ENCODE measurements at places on chromosomes 4 and X. TPM values are rescaled to one million over a fixed set of nuclear protein-coding genes. Genes with fewer than 3 reads are reported as not detected.

GRCh38 chr4:148283665-148284064 is 158.5 kb downstream of the NR3C2 start:
- no peaks in the 10 kb centered on the region for H3K36me3 ChIP-seq
- H3K27me3 ChIP-seq, result no peaks in the 10 kb centered on the region
- no peak overlapping the region for H3K4me3 ChIP-seq
- H3K4me1 ChIP-seq, result no peaks in the 10 kb centered on the region
- H3K27ac ChIP-seq, result no peak overlapping the region
- DNase-seq, result no peak

- H3K36me3 ChIP-seq, result no peaks in the 10 kb centered on the region
- DNase-seq, result no peak
- no peak overlapping the region for H3K4me3 ChIP-seq
- no peaks in the 10 kb centered on the region for H3K4me1 ChIP-seq
- no peak overlapping the region for H3K27ac ChIP-seq
- H3K27me3 ChIP-seq, result no peaks in the 10 kb centered on the region
Observed at GRCh38 chrX:7050271-7050670, 97.2 kb upstream of the STS start.

DNA sequence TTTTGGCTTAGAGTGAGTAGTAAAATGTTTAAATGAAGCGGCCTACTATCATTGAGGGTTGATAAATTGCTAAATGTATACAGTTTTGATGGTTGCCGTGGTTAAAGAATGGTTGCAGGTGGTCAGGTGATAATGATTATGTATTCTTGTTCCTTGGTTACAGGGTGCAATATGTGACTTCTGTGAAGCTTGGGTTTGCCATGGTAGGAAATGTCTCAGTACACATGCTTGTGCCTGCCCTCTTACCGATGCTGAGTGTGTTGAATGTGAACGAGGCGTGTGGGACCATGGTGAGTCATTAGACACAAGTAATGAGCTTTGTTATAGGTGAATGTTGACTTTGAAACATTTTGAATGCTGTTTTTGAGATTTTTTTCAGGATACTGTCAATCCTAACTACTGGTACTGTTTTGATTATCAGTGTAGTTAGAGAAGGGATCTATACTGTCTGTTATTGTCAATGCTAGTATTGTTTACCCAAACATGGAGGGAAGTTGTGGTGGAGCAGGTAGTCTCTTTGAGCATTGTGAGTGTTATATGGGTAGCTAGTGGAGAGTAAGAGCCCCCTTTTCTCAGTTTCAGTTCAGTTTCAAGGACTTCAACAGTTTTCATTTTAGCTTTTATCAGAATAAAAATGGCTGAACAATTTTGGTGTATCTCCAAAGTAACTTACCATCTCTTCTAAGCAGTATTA is 8.9 kb downstream of the ZNF330 start:
- no peaks in the 10 kb centered on the region for H3K4me1 ChIP-seq
- H3K36me3 ChIP-seq, result peaks cover 77% of the 10 kb centered on the region
- no peak for DNase-seq
- H3K27ac ChIP-seq, result no peak overlapping the region
- H3K27me3 ChIP-seq, result no peaks in the 10 kb centered on the region
- H3K4me3 ChIP-seq, result no peak overlapping the region

GRCh38 chrX:55778322-55778721 is 60.8 kb downstream of the RRAGB start:
- no peak for DNase-seq
- H3K4me1 ChIP-seq, result no peaks in the 10 kb centered on the region
- H3K27me3 ChIP-seq, result no peaks in the 10 kb centered on the region

Gene PCDH7
- 1.8 TPM for total RNA-seq
